ENCODE measurements at places on chromosomes 11 and 22.
A peak's percentile ranks its signal among the peaks of the same experiment; 100 is the strongest.

DNA sequence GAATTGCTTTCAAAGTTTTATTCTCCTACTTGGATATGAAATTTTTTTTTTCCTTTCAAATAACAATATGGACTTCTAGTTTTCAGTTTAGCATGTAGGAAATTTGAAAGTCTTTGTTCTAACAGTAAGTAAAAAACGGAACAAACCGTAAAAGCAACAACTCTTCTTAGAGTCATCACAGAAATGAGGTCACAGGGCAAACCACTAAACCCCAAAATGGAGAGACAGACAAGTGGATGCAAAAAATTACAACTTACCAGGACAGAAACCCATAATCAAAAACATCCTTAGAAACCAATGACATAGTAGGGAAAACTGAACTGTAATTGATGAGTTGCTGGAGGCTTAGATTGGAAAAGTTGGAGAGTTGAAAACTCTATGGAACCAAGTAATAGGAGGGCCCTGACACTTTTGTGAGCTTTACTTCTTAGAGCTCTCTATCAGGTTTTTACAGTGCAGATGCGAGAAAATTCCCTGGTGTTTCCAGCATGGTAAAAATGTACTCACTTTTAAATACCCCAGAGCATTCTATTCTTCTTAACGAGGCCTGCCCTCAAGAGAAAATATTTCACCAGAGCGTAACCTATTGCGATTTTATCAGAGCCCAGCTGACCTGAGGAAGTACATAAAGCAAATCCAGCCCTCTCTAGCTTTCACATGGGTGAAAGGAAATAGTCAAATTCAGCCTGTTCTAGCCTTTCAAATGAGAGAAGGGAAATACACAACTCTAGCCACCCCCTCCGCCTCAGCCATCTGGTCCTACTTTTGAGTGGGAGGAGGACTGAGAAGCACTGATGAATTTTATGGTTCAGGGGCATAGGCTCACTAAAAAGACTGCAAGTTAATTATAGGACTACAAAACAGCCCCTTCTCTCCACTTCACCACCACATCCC lies 39.1 kb downstream of the CASP12 start:
- no peak for DNase-seq

GRCh38 chr11:123480290-123480815 lies 50.3 kb downstream of the GRAMD1B start:
- no peak for DNase-seq

DNA sequence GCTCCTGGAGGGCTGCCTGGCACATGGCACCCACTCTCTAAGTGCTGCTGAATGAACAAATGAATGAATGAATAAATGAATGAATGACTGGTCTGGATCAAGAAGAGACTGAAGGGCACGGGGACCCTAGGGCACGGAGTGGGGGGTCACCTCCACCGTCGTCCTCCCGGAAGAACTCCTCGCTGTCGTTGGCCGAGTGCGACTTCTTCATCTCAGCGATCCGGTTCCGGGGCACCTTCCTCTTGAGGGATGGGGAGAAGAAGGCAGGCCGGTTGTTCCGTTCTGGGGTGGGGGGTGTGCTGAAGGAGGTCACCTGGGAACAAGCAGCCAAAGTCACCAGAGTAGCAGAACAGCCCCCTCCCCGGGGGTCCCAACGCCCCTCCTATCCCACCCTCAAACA lies 36.0 kb downstream of the NUP50 start:
- DNase-seq: no peak

- DNase-seq: no peak
These were observed 91.7 kb upstream of the SHISAL1 start for GRCh38 chr22:44404341-44405020.

DNA sequence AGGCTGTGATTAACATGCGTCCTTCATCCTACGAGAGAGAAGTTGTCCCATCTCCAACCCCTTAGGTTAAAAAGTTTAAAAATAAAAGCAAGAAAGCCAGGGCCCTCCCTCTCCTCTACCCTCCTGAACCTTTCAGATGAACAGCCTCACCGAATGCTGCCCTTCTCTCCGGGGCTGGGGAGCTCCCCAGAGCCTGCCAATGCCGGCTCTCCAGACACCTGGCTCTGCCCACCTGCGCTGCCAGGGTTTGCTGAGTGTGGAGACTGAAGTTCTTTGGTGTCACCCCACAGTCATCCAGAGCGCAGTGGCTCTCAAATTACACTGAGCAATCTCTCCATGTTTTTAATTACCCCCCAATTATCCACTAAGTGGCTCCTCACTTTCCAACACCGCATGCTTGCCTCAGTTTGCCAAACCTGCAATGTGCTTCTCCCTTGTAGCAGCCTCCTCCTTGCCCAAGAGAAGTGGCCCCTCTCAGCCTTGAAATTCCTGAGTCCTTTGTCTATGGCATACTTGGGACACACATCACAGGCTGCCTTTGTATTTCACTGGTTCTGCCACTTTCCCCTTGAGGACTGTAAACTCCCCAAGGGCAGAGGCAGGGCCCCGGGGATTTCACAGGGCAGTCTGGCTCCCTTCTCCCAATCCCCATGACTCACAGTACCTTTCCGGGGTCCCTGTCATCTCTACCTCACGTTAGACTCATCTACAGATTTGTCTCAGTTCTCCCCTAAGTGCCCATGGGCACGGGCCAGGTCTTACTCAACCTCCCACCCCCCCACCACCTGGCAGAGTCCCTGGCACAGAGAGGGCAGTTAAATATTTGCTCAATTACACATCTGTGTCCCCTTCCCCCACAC lies 2.0 kb downstream of the MYH9 start:
- DNase-seq: peak; percentile 70

DNA sequence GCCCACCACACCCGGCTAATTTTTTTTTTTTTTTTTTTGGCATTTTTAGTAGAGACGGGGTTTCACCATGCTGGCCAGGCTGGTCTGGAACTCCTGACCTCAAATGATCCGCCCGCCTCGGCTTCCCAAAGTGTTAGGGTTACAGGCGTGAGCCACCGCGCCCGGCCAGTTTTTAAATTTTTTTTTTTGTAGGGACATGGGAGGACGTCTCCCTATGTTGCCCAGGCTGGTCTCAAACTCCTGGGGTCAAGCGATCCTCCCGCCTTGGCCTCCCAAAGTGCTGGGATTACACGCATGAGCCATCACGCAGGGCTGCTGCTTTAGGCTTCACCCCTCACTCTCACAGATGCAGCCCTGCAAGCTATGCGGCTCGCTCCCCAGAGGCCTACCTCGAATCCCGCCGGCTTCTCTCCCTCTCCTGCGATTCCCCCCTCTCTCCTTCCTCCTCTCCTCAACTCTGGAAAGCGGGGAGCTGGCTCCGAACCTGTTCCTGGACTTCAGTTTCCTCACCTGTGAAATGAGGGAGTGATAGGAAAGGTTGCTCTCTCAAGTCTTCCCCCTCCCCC lies 926 bp downstream of the CCDC157 start:
- DNase-seq: no peak

GRCh38 chr11:119839476-119840133 lies 110.6 kb upstream of the NECTIN1 start:
- no peak for DNase-seq

GRCh38 chr11:84819537-84819936 lies 807.6 kb downstream of the DLG2 start:
- no peak for DNase-seq

GRCh38 chr11:16876053-16876752 lies 137.8 kb downstream of the C11orf58 start:
- no peak for DNase-seq

GRCh38 chr11:60924110-60924905 lies at the start of gene TMEM132A:
Gene TMEM132A, plus strand, starts transcription at chr11:60924460. Its CDS starts 174 bp downstream, at chr11:60924634.
- peak; percentile 13 for DNase-seq

DNA sequence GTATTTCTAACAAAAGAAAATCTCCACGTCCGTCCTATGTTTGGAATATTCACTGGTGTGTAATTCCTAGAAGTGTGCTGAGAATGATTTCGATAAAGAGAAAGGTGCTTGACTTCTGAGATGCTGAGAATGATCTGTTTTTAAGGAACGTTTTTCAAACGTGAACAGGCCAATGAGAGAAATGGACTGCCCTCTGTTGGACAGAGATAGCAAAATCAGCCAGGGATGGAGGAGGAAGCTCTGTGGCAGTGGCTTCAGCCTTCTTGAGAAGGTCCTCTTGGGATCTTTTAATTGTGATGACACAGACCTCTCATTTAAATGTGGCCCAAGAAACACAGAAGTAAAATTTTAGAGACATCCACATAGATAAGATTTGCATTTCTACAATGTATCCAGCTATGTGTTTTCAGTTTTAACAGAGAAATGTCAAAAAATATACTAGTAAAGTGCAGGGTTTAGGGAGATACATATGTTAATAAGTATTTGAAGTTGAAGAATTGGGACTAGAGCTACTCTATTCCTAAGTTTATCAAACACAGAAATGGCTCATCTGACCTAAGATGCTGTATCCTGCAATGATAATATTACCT lies 84.0 kb upstream of the RCN1 start:
- no peak for DNase-seq

- no peak for DNase-seq
These were observed 8.9 kb downstream of the UVRAG start for GRCh38 chr11:75823946-75824345.

GRCh38 chr11:77779935-77780334 lies 40.6 kb downstream of the RSF1 start:
- no peak for DNase-seq

GRCh38 chr11:65922565-65922964 lies 3.3 kb downstream of the DRAP1 start:
- DNase-seq: no peak

- DNase-seq: no peak
These were observed 4.7 kb upstream of the PCF11 start for GRCh38 chr11:83152264-83152663.

GRCh38 chr11:119434591-119435330 lies 11.8 kb upstream of the THY1 start:
- DNase-seq: no peak

- no peak for DNase-seq
These were observed 281.0 kb upstream of the KIRREL3 start for GRCh38 chr11:127281534-127281933.

GRCh38 chr11:859394-860131 lies 16.9 kb downstream of the TSPAN4 start:
- peak; percentile 26 for DNase-seq

DNA sequence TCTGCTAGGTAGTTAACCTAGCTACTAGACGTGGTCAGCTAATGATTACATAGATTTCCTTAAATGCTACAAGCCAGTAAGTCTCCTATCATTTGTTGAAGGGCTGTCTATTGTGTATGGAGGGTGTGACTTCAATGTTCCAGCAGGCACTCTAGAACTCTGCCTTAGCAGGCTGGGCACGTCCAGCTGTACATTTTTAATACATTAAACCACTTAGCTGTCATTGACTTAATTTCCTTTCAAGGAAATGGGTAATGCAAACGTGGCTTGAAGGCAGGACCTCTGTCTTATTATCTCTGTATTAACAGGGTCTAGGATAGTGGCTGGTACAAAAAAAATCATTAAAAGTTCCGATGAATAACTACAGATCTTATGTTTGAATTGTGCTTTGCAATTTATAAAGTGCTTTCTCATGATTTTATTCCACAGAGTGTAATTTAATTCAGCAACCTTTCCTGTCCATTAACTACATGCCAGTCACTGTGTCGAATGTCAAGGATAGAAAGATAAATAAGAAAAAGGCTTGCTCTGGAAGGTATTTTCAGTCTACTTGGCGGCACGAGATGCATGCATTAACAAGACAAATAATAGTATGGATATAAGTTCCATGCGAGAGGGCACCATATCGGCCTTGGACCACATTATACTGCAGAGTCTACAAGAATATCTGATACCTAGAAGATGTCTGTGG lies 60.3 kb downstream of the APOL3 start:
- no peak for DNase-seq

- no peak for DNase-seq
These were observed 4.0 kb downstream of the TCP11L1 start for GRCh38 chr11:33043221-33043830.

DNA sequence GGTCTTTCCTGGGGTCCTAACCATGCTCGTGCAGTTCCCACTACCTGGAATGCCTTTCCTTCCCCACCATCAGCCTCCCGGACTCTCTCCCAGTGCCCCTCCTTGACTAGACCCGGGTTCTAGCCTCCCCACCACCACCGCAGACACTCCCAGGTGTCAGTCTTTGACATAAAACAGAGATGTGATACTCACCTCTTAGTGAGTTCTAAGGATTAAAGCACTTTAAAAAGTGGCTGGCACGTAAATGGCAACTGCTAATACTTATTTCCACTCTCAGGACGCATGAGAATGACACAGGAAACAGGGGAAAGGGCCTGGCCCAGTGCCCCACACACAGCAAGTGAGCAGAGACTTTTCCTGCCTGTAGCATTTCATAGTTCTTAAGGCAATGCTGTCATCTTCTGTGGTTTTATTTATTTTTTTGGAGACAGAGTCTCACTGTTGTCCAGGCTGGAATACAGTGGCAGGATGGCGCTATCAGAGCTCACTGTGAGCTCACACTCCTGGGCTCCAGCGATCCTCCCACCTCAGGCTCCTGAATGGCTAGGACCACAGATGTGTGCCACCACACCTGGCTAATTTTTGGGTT lies 1.9 kb upstream of the SLC25A45 start:
- no peak for DNase-seq

GRCh38 chr22:41524809-41525449 lies 19.3 kb downstream of the POLR3H start:
- no peak for DNase-seq

GRCh38 chr11:20158597-20159257 lies 1.5 kb downstream of the DBX1 start:
- DNase-seq: no peak

DNA sequence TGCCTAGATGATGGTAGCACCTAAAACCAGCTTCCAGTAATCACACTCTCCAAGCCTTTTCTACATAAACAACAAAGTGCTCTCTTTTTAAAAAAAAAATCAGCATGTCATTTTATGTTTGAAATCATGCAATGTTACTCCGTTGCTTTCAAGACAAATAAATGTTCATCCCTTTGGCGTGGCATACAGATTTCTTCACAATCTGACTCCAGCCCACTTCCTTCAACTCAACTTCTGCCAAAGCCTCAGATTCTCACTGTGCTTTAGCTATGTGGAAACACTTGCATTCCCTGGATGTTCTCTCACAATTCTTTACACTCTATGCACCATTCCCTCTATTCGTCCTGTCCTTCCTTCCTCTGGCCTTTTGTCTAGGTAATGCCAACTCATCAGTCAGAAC lies 206.3 kb upstream of the BLID start:
- DNase-seq: no peak

DNA sequence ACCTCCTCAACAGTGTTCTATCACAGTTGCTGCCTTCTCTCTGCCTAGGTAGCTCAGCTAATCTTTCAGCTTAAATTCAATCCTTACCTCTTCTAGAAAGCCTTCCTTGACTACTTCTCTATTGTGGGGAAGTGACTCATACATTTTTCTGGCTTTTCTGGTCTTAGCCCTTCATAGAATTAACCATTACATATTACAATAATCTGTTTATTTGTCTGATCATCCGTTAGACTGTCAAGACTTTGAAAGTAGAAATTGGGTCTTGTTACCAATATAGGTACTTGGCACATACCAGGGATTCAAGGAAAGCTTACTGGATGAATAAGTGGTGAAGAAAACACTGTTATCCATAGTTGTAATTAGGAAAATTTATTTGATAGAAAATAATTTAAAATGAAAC lies 89.6 kb downstream of the FANCF start:
- DNase-seq: no peak

- peak; percentile 47 for DNase-seq
These were observed 27.8 kb upstream of the ROBO3 start for GRCh38 chr11:124837491-124837856.

- peak; percentile 8 for DNase-seq
These were observed 907 bp upstream of the PHLDA2 start for GRCh38 chr11:2929950-2930703.
